Ammon's horn (tissue), 1 donor: ENCODE measurements at places on chromosomes 1 and 21.

DNA sequence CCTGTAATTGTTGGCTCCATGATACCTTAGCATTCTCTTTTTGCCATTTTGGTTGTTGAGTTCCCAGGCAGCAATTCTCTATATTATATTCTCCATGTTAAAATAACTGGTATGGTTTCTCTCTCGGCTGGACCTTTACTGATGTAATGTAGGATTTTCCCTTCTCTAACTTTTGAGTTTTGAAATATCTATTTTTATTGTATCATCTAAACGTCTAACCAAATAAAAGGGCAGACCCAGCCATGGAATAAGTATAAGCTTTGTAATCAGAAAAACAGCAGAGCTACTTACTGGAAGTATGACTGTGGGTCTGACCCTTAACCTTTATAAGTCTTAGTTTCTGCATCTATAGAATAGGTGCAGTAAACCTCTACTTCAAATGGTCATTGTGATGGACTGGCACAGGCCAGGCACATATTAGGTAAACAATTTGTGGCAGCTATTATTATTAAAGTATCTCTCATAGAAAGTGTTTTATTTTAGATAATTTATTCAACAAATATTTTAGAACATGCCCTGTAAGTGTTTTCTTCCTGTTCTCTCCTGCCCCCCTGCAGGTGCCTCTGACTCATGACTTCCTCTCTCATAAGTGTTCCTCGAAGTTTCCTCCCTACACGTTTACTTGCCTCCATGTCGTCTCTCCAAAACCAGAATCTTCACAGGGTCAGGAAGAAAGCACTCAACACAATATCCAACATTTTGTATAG, 224.9 kb upstream of the FGGY start:
- DNase-seq = no peak

DNA sequence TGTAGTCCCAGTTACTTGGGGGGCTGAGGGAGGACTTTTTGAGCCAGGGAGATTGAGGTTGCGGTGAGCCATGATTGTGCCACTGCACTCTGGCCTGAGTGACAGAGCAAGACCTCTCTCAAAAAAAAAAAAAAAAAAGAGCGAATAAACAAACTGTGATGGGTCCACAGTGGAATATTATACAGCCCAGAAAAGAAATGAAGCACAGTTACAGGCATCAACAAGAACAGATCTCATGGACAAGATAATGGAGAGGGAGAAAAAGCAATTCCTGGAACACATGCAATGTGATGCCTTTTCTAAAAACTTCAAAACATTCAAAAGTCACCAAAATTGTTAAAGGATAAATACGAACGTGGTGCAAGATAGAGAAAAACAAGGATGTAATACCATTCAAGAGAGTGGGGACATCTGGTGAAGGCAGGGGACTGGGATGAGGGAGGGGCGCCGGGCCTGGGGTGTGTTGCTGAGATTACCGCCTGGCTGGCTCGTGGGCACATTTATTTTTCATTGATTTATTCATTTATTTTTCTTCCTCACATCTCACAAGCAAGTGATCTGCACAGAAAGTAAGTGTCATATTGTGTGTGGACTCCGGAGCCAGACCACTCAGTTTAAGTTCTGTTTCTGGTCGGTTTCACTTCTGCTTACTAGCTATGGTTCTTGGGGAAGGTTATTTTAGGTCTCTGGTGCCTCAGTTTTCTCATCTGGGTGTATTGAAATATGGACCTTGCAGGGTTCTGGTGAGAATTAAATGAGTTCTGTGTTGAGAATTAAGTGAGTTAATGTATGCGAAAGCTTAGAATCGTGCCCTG, 30.1 kb downstream of the ABCG1 start:
- no peak for DNase-seq

- peak; percentile 43 for DNase-seq
Measured at GRCh38 chr1:39671793-39672550, at the start of gene NT5C1A. Gene NT5C1A, minus strand, starts transcription at chr1:39672107. Its CDS starts 69 bp downstream, at chr1:39672038.

DNA sequence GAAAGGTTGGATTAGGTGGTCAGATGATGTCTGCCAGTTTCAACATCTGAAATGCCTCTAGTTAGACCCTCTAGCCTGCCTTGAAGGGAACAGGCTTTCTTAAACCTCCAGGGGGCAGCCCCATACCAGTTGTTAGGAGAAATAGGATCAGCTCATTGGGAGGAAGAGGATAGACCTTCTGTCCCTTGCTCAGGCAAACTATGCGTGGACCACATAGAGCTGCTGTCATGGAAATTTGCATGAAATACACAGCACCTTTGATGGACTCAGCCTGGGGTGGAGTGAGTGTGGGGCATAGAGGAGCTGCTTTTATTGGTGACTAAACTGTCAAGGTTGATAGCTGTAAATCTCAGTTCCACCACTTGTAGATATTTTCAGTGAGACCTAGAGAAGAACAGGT, 38.4 kb upstream of the SPAG17 start:
- no peak for DNase-seq

- DNase-seq = no peak
Measured at GRCh38 chr1:72521659-72522058, 239.3 kb upstream of the NEGR1 start.

- peak; percentile 33 for DNase-seq
Measured at GRCh38 chr1:99469550-99469971, 176.4 kb upstream of the PALMD start.

GRCh38 chr1:230901671-230902070, 33.4 kb upstream of the C1orf198 start:
- no peak for DNase-seq

DNA sequence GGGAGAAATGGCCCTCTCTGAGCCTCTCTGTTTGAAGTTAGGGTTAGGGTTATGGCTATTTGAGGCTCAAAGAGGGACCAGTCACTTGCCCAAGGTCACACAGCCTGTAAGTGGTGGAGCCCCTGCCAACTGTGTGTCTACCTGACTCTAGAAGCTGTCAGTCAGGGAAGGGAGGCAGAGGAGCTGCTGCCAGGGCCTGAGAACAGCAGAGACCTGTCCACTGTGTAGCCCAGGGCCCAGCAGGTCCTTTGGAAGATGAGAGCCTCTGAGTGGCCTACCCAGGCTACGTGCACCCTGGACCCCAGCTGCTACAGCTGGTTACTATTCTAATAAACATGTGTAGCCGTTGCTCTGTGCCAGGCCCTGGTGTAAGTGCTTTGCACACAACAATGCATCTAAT, 15.1 kb upstream of the EDN2 start:
- DNase-seq = no peak

DNA sequence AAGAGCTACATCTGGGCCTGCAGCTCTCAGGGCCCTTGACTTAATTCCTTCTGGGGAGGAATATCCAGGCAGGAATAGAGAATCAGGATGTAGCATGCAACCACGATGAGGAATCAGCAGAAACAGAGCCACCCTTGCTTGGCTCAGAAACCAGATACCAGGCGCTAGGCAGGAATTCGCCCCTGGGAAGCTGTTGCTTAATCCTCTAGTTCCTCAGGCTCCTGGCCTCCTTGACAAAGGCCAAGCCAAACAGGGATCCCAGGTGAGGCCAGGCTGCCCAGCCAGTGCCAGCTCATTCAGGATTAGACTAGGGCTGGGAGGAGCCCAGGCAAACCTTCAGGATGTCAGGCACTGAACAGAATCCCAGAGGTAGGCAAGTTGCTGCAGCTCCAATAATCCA, 48.2 kb upstream of the IRF2BP2 start:
- no peak for DNase-seq

DNA sequence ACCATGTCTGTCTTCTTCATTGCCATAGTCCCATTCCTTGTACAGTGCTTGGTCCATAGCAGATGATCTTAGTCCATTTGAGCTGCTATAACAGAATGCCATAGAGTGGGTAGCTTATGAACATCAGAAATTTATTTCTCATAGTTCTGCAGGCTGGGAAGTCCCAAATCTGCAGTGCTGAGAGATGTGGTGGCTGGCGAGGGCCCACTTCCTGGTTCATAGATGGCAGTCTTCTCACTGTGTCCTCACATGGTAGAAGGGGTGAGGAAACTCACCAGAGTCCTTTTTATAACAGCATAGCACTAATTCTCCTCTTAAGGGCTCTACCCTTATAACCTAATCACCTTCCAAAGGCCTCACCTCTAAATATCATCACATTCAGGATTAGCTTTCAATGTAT, 23.1 kb upstream of the RAP1A start:
- DNase-seq = no peak

- DNase-seq = no peak
Measured at GRCh38 chr1:42956739-42957138, 1.9 kb downstream of the SLC2A1 start.

GRCh38 chr21:28436286-28436932, 556.3 kb downstream of the LTN1 start:
- DNase-seq = no peak

DNA sequence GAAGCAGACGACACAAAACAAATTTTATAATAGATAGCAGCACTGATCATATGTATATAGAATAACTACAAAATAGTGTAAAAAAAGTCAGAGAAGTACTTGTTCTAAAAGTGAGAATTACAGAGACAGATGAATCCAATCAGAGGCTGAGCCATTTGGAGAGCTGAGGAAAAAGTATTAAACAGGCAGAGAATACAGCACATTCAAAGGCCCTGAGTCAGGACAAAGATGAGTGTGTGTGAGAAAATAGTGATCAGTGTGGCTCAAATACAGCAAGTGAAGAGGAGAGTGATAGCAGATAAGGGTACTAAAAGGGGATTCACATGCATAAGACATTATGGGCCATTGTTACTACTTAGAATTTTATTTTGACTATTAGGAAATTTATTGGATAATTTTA, 430.6 kb upstream of the BRINP3 start:
- no peak for DNase-seq

DNA sequence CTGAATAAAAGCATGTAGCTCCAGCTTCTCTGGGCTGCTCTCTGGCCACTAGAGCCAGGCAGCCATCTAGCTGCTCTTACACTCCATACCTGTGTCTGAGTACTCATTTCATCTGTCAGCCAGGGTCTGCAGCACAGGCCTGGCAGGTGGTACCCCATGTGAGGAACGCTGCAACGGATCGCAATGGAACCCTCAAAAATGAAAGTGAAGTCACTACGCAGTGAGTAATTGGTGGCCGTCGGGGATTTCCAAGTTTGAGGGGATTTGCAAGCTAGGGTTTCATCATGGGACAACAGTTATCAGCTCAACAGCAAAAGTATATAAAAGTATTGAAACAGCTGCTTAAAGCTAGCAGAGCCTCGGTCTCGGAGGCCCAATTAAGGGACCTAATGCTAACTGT, 186.7 kb downstream of the HFM1 start:
- no peak for DNase-seq

DNA sequence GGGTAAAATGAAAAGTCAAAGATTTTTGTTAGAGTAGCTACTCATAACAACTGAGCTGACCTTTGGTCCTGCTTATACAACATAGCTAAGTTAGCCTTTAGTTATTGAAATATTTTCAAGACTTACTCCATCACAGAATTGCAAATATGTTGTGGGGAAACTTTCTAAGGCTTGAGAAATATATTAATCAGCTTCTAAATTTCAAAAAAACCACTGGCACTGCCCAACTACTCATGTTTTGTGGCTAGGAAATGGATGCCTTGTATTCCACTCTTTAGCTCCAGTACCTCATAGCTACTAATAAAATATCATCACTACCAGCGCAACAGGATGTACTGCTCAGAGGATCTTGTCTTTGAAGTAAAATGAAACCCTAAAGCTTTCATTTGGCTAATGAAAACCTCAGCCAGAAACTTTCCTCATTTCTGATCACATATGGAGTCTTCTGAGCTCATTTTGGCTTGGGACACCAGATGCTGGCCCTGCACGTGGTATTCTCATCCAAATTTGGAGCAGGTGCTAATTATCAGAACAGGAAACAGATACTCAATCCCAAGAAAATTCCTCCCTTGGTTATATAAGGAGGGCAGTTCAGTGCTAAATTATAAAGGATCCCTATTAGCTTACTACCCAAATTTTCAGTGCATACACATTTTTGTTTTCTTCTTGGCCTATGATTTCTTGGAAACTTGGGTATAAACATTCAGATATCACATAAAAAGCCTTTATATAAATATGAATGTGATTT, 690.7 kb downstream of the ADGRL2 start:
- DNase-seq = no peak

DNA sequence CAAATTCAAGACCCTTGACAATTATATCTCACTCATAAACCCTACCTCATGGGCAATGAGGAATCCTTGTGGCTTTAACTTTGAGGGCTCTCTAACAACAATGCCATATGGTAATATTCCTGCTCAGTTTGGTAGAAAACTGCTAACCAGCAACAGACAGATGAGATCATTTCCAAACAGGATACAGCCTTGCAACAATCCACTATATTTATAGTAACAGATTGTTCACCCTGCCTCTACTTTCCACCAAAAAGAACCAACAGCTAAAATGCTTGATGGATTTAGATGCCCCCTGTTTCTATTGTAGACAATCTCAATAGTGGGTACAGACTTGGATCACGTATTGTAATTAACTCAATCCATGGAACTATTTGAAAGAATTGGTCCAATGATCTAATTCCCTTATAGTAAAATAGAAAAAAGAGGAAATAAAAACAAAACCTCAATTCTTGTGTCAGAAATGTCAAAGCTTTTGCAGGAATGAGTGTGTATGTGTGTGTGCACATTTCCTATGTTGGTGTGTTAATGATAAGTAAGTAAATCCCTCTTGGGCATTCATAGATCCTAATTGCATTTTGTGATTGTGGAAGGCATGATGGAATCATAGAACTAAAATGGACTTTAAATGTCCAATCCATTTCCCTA, 100.0 kb upstream of the EDEM3 start:
- peak; percentile 38 for DNase-seq

GRCh38 chr1:211938561-211938997, 96.8 kb downstream of the INTS7 start:
- no peak for DNase-seq

- DNase-seq = peak; percentile 52
Measured at GRCh38 chr1:1946540-1946939, 27.5 kb upstream of the TMEM52 start.

DNA sequence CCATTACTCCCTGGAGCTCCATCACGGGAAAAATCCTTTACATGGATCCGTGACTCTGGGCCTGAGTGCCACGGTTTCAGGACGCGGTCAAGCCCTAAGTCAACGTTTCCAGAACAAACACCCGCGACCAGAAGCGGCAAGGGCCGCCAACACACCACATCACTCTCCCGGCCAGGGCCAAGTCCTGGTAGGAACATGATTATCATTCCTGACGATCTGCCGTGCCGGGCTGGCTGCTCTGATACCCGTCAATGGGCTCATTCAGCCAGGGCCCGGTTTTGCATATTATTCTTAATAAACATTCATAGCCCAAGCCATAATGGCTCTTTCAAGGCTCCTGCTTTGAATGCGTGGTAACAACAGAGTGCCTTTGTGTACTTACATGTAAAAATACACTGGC, 44.6 kb upstream of the SIM2 start:
- peak; percentile 93 for DNase-seq

- no peak for DNase-seq
Measured at GRCh38 chr21:22791376-22791775, 1793.2 kb downstream of the NCAM2 start.

GRCh38 chr1:13730291-13730690, 30.3 kb downstream of the PRDM2 start:
- no peak for DNase-seq

GRCh38 chr21:46098303-46099141, 610 bp downstream of the COL6A2 start:
- DNase-seq = no peak

- no peak for DNase-seq
Measured at GRCh38 chr1:12015001-12015491, 4.3 kb upstream of the MIIP start.
